ENCODE measurements at places on chromosomes 7 and 10.

DNA sequence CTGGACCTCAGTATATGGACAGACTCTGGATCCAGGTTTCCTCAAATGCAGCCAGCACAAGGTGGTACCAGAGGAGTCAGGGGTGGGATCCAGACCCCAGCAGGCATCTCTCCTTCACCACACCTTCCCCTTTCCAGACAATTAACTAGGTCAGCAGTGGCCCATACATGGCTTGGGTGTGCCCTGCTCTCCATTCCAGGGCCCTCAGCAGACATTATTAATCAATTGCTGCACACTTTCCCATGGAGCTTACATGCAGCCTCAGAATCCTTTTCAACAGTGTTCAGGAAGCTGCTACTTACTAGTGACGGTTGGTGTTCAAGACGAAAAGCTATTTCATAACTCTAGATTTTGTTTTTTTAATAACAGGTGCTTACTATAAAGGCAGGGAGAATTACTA, 6.0 kb downstream of the COL13A1 start:
- no peak for DNase-seq

DNA sequence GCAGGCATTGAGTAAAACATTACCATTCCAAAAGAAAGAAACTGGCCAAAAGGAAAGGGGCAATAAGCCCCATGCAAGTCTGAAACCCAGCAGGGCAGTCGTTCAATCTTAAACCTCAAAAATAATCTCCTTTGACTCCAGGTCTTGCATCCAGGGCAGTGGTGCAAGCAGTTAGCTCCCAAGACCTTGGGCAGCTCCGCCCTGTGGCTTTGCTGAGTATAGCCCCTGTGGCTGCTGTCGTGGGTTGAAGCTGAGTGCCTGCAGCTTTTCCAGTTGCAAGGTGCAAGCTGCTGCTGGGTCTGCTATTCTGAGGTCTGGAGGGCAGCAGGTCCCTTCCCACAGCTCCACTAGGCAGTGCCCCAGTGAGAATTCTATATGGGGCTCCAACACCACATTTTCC, 580.1 kb upstream of the AUTS2 start:
- no peak for DNase-seq

- peak; percentile 93 for DNase-seq
Observed at GRCh38 chr10:93465806-93466675, 16.1 kb downstream of the MYOF start.

DNA sequence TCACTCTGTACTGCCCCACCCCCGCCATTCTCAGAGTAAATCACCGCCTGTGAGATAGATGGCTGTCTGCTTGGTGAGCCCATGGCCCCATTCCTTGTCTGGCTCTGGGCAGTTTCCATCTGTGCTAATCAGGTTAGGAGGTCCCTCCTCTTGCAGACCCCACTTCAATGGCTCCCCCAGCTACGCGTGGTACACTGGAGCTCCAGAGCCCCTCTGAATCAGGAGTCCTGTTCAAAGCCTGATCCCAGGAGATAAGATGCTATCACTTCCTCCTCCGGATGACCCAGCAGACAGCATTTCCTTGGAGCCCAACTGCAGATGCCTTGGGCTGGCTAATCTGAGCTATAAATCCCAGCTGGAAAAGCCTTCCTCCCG, 122.3 kb downstream of the SH3PXD2A start:
- DNase-seq = no peak

GRCh38 chr7:37732888-37733287, 49.3 kb downstream of the GPR141 start:
- DNase-seq = no peak

GRCh38 chr7:27154901-27155815, 1.3 kb downstream of the HOXA7 start:
- DNase-seq = no peak
